NCI-H1436 treated with DMSO at 0.1 percent for 48 hours (cell line): ENCODE measurements at places on chromosomes 1 and 21.

DNA sequence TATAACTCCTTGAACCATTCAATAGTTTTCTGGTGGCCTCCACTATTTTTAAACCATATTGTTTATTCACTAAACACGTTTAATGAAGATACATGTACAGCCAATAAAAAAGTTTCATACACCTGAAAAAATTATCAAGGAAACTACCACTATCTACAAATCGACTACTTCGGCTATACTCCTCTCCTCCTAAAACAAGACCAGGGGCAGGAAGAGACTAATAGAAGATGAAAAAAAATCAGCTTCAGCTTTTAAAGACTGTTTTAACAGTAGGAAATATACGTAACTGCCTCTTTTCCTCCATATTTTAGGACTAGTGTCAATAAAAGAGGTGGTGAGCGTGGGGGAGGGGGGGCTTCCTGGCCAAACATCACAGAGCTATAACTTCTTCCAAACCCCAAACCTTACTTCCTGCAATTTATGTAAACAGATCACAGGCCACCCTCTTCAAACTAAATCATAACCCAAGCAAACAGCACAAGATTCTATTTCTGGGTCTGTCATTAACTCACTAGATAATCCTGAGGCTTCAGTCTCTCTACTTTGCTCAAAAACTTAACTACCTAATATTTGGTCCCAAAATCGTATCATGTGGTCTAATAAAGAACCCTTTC, 15.1 kb downstream of the FOXJ3 start:
- DNase-seq: no peak

- DNase-seq: no peak
Observed at GRCh38 chr1:109838838-109839240, 71.8 kb upstream of the CSF1 start.

- DNase-seq: no peak
Observed at GRCh38 chr1:208778417-208778816, 534.2 kb upstream of the PLXNA2 start.

DNA sequence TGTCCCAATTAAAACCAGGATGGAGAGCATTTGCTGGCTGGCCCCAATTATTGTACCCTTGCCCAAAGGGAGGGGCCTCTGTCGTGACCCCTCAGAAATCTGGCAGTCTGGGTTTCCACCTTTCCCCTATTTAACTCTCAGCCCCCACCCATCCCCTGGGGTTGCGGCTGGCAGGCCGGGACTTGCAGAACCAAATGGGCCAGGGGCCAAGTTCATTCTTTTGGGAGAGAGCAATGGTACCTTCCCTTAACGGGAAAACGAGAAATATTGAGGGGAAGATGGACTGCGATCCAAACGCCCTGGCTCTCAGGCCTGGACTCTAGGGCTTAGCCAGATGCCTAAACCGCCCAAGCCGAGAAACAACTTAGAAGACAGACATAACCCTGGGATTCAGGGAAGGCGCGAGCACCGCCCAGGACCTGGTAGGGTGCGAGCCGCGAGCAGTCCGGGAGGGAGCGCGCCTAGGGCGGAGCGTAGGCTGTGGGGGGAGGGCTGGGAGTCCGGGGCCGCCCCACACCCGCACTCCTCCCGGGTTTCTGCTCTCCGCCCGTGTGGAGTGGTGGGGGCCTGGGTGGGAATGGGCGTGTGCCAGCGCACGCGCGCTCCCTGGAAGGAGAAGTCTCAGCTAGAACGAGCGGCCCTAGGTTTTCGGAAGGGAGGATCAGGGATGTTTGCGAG, at the start of gene SLC27A3:
Gene SLC27A3, plus strand, starts transcription at position 628 of the 678 bp plus-strand sequence. CDS start 91 bp downstream, outside the sequence.
- DNase-seq: no peak

- DNase-seq: no peak
Observed at GRCh38 chr1:109250454-109251276, 1.3 kb downstream of the CELSR2 start.

DNA sequence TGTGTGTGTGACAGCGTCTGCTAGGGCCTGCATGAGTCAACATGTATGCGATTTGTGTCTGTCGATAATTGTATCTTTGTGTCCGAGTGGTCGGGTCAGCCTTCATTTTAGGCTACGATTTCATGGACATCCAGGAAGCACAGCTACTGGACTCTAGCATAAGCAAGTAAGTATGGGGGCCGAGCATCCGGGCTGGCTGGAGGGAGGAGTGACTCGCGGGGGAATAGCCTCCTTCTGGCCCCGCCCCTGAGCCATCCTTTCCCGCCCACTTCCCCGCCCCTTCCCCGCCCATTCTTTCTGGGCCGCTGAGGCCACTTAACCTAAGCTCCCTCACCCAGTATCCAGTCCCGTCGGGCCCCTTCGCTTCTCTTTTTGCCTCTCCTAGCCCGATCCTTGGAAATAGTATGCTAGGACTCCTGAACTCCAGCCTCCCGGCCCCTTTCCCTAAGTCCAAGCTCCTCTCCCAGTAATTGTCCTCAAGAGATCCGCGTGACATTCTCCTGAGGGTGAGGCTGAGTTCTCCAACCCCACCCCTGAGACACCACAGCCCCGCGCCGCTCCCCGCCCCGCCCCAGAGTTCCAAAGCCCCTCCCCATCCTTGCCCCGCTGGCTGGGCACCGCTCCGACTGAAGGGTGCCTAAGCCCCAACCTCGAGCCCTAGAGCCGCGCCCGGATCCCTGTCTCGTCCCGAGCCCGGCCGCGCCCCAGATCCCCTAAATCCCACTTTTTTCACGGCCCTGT, 1.2 kb downstream of the MAP3K6 start:
- DNase-seq: peak; percentile 42
